ENCODE measurements at places on chromosomes 6 and 20. TPM values are rescaled to one million over a fixed set of nuclear protein-coding genes. Genes with fewer than 3 reads are reported as not detected.

The CALHM6 gene
- 0.72 TPM for total RNA-seq

The EIF2S2 gene
- 106 TPM for total RNA-seq

The PHACTR3 gene
- total RNA-seq: not detected

- DNase-seq: peak; percentile 42
- H3K4me1 ChIP-seq: no peaks in the 10 kb centered on the region
- no peaks in the 10 kb centered on the region for H3K36me3 ChIP-seq
- H3K27me3 ChIP-seq: peaks cover 7% of the 10 kb centered on the region
- H3K27ac ChIP-seq: no peak overlapping the region
These were observed 72.8 kb downstream of the MDGA1 start for GRCh38 chr6:37624606-37625574.

DNA sequence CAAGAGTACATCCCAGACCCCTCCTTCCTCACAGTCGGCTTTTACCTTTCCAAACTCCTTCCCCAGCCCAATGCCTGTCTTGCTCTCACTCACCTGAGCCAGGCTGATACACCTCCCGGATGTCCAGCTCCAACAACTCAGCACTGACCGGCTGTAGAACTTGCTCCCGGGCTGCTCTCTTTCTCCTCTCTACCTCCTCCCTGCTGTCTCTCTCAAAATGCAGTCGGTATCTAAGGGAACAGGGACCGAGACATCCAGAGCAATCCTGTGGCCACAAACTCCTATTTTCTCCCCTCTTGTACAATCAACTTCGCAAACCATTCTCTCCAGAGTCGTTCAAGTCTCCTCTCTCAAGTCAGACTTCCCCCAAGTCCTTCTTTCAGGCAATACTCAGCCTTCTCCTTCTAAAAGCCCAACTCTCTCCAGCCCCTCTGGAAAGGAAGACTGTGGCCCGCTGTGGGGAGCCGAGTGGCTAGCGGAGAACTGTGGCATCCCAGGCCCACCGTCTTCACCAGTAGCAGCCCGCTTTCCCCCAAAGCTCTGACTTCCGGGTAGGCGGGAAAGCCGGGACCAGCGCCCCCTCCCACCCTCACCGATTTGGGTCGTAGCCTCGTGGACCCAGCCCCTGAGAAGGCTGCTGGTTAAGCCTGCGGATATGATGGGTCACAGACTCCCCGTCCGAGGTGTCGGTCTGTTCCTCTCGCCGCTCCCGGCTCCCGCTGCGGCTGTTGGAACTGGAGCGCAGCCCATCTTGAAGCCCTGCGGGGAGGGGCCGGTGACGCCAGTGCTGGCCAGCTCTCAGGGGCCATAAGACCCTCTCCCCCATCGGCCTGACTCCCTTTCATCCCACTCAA lies 1.1 kb downstream of the GNL1 start:
- no peaks in the 10 kb centered on the region for H3K4me1 ChIP-seq
- H3K27me3 ChIP-seq: no peaks in the 10 kb centered on the region
- peaks cover 48% of the 10 kb centered on the region for H3K36me3 ChIP-seq
- peak overlapping the region; percentile 89 for H3K4me3 ChIP-seq
- peak overlapping the region; percentile 97 for H3K27ac ChIP-seq
- peak; percentile 86 for DNase-seq

DNA sequence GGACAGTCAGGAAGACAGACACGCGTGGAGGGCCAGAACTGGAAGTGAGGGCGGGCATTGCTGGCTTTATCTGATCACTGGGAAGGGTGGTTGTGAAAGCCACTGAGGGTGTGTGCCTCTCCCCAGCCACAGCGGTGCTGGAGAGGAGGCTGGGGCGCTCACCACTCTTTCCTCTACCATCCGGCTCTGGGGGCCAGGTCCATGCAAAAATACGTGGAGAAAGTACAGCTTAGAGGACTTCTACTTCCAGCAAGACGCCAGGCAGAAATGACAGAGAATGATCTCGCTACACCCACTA lies 148.8 kb upstream of the RPS6KA2 start:
- no peaks in the 10 kb centered on the region for H3K27me3 ChIP-seq
- H3K4me3 ChIP-seq: no peak overlapping the region
- DNase-seq: no peak
- no peaks in the 10 kb centered on the region for H3K4me1 ChIP-seq
- H3K27ac ChIP-seq: no peak overlapping the region
- H3K36me3 ChIP-seq: no peaks in the 10 kb centered on the region

DNA sequence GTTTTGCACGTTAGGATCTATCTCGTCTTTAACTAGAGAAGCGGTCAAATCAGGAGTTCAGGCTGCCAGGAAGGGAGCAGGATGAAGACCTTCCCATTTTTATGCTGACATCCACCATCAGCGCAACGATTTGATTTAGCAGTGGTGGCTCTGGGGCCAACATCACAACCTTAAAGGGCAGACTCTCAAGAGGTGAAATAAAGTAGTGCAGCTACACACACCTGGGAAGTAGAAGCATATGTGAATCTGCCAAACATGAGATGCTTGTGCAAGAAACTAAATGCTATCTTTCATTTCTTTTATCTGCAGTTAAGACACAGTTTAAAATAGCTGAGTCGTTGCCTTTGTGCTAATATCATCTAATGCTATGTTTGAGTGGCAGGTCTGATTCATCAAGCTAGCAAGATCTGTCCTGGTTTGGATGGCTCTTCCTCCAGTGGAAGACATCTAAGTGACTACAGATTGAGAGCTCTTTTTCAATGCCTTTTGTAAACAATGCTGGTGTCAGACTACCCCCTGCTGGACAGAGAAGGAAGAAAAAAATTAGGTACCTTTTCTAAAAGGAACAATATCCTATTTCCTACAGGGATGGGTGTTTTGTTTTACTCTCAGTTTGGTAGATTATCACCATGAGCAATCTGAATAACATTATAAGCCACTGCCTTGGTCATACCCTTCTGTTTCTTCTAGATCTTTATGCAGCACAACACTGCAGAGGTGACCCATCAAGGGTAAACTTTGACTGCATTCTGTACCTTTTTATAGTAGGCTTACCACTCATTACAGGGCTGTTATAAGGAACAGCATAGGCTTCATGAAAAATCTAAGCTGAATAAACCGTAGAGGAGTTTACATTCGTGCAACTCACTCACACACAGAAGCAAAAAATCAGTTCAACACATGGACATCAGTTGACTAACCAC lies 171.6 kb upstream of the FBXL4 start:
- H3K36me3 ChIP-seq: no peaks in the 10 kb centered on the region
- H3K4me3 ChIP-seq: no peak overlapping the region
- H3K27me3 ChIP-seq: peaks cover 5% of the 10 kb centered on the region
- no peak overlapping the region for H3K27ac ChIP-seq
- no peaks in the 10 kb centered on the region for H3K4me1 ChIP-seq
- peak; percentile 74 for DNase-seq
